ENCODE measurements at places on chromosomes 2 and 18.

GRCh38 chr2:232400256-232401015, 6.2 kb upstream of the ALPG start:
- no peak for DNase-seq

- peak; percentile 90 for DNase-seq
Measured at GRCh38 chr18:8800445-8800844, 95.1 kb downstream of the MTCL1 start.

DNA sequence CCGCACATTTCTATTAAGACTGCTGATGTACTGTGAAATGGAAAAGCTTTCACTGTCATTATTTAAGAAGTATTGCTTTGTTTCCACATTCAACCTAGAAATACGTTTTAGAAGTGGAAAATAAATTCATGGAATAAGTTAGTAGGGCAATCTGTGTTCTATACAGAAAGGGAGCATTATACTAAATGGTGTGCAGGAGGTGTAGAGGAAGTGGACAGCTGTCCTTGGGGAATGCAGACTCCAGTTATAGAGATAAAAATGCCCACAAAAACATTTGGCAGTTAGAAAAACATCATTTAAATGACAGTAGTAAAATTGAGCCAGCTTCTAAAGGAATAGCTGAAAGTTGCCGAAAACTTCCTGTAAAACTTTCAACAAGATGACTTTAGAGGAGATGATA, 46.8 kb downstream of the PIK3C3 start:
- DNase-seq: no peak

- DNase-seq: no peak
Measured at GRCh38 chr18:59265246-59265973, 7.8 kb downstream of the RAX start.

DNA sequence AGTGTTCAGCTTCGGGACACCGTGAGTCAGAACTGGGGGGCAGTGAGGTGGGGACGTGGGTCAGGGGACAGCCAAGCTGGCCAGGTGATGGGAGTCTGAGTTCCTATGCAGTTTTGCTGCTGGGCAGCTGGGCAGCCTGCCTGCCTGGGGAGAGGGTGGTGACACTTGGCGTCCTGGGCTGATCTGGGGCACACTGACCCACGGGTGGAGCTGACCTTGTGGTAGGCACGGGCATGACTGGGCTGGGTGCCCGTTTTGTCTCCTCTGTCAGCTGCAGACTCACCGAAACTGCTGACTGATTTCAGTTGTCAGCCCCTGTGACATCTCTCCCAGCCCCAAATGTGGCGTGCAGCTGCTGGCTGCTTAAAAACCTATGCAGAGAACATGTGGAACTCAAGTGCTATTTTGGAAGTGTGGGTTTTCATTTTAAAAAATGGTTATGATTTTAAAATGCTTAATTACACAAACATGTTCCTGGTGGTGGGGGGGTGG, 32.6 kb upstream of the E2F6 start:
- DNase-seq: no peak

- DNase-seq: no peak
Measured at GRCh38 chr2:77737236-77737635, 215.1 kb upstream of the LRRTM4 start.

DNA sequence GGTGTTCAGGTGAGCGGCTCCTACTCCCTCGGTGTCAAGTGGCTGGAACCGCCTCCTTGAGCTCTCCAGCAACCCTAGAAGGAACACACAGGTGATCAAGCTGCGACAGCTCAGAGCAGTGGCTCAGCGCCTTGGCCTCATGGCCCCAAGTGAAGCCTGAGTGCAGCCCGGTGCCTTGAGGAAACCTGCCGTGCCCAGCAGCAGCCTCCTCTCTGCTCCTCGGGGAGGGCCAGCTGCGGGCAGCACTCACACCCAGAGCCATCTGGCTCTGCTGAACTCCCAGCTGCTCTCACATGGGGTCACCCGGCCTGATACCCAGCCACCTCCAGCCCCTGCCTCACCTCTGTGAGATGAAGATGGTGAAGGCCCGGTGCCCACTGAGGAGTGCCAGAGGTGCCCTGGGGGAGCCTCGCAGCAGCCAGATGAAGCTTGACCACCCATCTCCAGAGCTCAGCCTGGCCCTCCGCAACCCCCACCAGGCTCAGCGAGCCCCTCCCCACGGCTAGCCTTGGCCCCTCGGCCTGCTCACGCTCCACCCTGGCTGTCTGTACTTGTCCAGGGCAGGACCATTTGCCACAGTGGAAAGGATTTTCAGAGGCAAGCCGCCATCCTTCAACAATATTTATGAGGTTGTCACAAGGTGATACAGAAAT, 70.6 kb upstream of the RAB6C start:
- no peak for DNase-seq
